ENCODE measurements at places on chromosomes 11 and 22.

DNA sequence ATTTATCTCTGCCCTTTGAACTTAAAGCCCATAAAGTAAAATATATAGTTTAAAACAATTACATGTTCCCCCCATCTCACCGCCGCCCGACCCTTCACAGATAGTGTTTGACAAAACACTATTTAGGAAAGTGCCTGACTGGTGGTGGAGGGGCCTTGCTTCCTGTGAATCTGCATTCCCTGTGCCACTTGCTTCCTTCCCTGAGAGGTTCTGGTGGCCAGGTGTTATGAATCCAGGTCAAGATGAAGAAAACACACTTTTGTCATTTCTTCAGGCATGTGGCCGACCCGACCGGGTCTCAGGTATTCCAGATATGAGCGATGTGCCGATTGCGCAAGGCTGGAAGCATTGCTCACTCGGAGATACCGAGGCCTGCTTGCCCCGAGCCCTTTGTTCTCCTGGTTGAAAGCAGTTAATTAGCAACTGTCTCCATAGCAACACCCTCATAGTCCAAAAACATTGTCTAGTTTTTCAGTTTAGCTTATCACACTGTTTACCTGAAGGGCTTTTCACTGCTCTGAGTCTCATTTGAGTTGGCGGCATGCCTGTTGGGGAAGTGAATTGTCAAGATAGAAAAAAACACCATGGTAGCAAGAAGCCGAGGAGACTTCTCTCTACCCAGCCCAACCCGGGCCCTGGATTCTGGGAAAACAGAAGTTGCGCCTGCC is 128.3 kb downstream of the TEAD1 start:
- DNase-seq: no peak

DNA sequence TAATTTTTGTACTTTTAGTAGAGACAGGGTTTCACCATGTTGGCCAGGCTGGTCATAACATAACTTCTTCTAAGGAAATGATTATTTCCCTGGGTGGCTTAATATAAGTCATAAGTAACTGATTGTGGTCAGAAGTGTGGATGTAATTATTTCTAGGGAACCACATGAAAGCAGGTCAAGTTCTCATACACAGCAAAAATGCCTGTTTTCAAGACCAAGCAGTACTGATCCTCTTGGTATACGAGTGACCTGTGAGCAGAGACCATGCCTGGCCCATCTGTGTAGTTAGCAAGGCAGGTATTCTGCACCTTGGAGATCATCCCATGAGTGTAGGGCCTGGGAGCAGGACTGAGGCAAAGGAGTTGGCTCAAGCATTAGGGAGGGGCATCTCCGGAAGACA is 32.5 kb upstream of the NUCB2 start:
- no peak for DNase-seq

GRCh38 chr11:92128026-92128425 is 96.6 kb upstream of the FAT3 start:
- DNase-seq: no peak

DNA sequence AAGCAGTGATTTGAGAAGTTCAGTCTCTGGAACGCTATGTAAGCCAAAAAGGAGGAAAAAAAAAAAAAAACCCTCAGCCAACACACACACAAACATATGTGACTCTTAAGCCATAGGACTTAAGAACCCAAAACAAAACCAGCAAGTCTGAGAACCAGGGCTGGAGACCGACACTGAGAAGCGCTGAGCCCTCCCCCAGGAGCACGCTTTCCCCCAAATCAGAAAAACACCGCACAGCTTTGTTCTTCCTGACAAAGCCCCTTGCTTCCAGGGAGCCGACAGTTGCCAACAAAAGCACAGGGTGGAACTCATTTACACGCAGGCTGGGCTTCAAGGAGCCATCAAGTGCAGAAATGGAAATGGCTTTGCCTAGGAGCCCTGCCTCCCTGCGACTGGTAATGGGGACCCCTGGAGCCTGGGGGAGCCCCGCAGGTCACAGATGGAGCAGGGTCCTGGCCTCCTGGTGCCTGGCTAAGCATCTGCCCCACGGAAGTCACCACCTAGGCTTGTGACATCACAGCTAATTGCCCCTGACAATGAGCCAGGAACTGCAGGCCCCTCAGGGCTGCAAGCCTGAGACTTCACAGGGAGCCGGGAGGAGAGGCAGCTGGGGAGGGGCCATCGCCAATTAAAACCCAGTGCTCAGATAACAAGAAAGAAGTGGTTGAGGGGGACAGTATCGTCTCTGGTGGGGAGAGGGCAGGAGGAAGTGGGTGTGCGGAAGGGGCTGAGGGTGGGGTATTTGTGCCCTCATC is 66.9 kb downstream of the NFAM1 start:
- no peak for DNase-seq

GRCh38 chr11:81866896-81867295 is 866.8 kb downstream of the FAM181B start:
- no peak for DNase-seq

DNA sequence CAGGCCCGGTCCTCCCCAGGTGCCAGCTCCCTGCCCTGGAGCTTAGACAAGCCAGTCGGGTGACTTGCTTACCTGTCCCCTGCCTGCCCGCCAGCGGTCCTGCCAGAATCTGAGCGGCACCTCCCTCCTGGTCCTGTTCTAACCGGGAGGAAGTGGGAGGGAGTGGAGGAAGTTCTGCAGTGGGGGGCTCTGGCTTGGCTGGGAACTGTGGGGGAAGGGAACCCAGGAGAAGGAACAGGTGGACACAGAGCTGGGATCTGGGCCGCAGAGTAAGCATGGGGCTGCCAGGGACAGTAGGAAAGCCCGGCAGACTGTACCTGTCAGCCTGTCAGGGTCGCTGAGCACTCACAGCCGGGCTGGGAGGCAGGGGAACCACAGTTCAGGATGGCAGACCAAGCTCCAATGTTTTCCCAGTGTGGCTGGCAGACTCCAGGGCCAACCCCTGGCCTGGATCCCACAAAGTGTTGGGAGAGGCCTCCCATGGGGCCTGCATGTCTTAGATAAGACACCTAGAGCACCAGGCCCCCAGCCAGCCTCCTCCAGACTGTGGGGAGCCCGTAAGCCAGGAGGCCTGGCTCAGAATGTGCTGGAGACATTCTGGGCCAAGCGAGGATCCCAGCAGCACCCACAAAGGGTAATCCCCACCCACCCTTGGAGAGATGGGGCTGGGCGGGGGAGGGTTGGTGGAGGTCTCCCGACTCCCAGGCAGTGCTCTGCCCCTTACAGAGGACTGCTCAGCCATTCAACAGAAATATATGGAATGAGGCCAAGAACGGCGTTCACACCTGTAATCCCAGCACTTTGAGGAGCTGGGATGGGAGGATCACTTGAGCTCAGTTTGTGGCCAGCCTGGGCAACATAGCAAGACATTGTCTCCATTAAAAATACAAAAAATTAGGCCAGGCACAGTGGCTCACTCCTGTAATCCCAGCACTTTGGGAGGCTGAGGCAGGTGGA is 2.3 kb downstream of the CYB5R3 start:
- no peak for DNase-seq

DNA sequence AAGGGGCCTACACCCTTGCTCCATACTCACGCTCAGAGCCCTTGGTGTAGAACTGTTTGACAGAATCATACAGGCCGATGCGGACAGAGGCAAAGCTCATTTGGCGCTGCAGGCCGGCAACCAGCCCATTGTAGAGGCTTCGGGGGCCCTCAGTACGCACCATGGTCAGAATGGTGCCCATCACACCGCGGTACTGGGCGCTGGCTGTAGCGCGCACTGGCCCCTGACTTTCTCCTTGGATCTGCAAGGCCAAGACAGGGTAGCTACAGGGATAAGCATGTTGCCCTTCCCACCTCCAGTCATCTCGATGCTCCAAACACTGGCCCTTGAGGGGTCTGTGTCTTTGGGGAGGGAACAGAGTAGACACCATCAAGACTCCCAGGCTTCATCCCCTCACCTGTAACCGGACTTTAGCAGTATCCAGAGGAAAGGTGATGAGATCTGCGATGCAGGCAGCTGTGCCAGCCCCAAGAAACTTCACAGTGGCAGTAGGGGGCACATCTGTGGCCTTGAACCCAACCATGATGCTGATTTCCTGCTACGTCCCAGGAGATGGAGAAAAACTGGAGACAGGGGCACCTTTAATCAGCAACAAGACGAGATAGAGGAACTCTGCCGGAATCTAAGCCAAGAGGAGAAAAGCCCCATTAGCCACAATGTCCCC is 4.7 kb downstream of the UCP2 start:
- no peak for DNase-seq

DNA sequence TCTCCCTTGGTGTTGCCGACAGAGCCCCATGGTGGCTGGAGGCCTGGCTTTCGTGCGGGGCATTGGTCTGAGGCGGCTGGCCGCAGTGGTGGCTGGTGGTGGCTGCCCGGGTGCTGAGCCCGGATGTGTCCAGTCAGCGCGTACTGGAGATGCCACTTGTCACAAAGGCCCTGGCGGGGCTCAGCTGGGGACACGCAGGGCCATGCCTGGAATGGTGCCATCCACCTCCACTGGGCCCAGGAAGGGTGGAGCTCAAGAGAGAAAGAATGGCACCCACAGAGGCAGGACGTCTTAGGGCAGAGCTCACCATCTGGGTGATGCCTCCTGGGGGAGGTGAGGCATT is 92.5 kb downstream of the CEP164 start:
- no peak for DNase-seq

DNA sequence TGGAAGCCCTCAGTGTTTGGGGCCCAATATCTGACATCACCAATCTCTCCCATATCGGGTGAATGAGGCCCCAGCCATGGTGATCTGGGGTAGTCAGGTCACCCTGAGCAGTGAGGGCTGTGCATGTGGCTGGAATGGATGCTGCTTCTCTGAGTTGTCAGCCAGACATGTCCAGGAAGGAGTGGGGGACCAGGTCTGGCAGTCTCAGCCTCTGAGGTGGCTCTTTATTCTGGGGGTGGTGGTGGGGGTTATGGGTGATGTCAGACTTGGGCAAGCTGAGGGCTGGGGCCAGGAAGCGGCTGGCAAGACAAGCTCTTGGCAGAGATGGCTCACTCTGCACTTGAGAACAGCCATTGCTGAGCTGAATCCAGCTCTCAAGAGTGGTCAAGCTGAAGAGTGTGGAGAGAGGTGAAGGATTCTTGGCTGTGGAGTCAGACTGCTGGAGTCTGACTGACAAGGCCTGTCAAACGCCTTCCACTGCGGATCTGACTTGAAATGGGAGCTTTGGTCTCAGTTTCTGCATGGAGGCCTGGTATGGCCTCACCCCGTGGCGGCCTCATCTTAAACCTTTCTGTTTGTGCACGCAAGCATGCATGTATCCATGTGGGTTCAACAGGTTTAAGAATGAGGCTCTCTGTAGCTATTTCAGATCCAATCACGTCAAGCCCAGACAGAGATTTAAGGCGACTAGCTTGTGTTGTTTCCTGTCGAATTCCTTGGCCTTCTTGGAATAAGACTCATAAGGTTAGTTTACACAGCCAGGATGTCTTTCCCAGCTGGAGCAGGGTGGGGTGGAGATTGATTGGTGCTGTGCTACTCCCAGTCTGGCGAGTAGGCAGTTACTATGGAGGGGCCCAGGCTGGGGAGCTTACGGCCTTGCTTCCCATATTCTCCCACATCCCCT is 83.9 kb upstream of the TIMP3 start:
- no peak for DNase-seq

- no peak for DNase-seq
These were observed 49.7 kb upstream of the BIRC3 start for GRCh38 chr11:102267609-102268008.

GRCh38 chr11:120722524-120722923 is 211.0 kb downstream of the GRIK4 start:
- DNase-seq: no peak

DNA sequence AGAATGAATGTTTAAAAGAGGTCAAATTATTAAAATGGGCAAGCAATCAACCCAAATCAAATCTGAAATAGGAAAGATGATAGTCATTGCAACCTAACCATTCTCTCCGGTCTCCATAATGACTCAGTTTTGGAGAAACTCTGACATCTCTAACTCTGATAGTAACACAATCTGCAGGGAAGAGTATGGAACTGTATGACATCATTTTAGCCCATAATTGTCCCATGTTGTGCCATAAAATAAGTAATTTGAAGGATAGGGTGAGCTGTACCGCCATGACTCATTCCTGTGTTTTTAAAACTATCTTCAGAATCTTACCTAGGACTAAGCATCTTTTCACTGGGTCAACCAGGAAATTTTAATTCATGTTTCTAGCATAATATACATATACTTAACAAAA is 350.8 kb downstream of the DLG2 start:
- no peak for DNase-seq

GRCh38 chr11:12968826-12969225 is 40.3 kb upstream of the RASSF10 start:
- no peak for DNase-seq

DNA sequence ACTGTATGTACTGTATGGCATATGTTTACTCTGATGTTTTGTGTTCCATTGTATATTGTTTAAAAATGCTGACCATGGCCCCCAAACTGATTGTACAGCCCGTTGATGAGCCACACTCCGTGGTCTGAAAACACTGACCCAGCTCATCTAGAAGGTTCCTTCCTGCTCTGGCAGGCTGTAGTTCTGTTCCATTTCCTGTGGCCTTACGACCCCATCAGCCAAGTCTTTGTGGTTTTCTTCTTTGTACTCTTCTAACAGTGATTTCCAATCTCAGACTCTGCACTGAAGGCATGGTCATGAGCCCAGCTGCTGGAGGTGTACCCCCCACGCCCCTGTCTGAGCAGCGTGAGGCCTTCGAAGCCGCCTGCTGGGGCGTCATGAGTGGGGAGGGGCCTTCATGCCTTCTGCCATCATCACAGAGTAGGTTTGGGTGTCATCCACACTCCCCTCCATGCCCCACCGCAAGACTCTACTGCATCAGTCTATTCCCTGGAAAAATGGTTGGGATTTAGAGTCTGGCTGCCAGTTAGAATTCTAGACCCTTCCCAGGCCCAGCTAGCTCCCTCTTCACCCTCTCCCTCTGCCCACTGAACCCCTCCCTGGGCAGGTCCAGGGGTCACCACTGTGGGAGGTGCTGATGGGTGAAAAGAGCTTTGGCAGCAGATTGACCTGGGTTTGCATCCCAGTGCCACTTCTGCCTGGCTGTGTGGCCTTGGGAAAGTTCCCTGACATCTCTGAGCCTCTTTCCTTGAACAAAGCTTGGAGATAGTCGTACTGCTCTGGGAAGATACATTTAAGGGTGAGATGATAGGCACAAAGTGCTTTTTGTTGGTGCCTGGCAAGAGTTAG is 11.3 kb upstream of the C11orf96 start:
- DNase-seq: no peak

- DNase-seq: no peak
These were observed 23.1 kb downstream of the PIH1D2 start for GRCh38 chr11:112050721-112051120.
